ENCODE measurements at places on chromosomes 12 and 14.

- DNase-seq = no peak
These were observed 9.5 kb upstream of the PGF start for GRCh38 chr14:74964787-74965485.

DNA sequence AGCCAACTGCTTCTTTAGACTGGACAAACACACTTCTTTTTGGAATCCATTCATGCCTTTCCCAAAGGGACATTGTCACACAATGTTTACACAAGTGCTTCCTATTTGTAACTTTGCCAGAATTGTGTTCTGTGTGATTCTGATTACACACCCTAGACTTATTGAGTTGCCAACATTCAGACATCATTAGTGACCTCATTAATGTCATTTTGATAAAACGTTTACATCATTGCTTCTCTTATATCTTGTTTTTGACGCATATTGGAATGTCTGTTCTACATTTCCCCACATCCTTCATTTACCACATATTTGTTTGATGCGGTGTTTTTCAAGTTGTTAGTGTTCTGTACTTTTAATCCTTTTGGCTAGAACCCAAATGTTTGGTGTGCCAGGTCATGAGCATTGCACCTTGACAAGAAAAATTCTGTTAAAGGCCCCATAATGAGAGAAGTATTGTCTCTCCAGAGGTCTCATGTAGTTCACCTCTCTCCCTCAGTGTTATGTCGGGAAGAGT lies 305.5 kb downstream of the AEBP2 start:
- DNase-seq = no peak

GRCh38 chr14:64915797-64916196 lies 1.5 kb downstream of the CHURC1 start:
- DNase-seq = no peak

DNA sequence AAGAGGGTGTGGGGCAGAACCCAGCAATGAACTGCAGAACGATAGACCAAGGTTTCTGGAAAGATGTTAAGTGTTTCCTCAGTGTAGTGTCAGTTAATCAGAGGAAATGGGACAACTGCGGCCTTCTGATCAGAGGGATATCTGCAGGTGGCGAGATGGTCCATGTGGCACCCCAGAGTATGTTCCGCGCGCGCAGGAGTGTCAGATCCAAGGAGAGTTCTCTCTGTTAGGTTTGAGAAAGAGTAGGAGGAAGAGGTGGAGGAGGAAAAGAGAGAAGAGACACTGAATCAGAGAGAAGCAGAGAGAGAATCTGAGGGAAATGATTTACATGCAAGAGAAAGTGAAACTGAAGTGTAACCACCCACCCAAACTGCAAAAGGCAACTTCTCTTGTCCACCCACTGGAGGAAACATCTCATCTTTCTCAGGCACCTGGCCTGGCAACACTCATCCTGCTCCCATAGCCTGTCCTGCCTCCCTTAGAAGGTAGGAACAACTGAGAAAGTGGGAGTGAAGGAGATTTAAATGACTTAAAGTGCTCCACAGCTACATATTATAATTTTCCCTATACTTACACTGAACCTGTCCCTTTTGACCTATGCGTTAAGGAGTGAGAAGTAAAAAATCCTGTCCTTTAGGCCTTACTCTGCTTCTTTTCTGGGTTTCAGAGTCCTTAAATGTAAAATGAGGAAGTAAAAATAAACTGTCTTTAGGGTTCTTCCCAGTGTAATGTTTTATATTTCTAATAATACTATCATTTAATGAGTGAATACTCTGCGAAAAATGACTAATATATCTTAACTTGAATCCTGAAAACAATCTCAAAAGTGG lies 6.8 kb upstream of the TESPA1 start:
- DNase-seq = no peak

DNA sequence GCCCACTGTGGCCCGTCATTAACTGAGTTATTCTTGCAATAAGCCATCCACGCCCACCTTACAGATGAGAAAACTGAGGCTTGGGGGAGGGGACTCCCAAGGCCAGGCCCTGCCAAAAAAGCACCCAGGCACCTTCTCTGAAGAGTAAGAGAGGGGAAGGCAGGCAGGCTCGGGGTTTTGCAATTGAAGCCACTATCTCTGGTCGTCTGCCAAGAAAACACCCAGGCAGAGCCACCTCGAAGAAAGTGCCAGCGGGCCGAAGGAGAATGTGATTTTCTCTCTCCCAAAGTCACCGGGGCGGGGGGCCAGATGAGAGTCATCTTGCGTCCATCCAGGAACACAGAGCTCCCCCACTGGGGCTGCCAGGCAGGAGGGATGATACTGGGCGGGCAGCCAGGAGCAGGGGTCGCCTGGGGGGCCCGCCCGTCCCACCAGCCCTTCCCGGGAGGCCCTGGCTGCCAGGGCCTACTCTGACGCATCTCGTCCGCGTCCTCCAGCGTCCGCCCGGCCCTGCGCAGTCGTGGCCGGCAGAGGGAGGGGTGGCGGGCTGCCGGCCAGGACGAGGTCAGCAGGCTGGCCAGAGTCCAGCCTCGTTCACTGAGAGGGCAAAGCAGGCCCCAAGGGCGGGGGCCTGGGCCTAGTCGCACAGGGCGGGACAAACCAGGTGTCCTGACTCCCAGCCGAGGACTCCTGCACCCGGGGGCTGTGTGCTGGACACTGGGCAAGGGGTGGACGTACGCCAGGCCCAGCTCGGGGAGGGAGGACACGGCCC lies 74.3 kb downstream of the RFLNA start:
- DNase-seq = no peak

DNA sequence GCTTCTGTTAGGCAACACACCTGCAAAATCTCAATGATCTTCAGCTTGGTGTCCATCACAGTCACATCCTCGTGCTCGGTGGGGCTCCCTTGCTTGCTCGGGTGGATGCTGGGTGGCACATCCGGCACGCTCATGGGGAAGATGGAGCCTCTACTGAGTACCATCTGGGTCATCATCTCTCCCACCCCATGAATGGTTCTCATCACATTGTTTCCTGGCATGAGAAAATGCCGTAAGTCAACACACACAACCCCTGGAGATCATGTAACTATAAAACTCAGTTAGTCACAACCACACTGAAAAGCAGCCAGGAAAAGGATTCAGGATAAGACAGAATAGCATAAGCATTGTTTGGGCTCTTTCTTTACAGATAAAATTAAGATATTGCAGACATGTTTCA lies 201.1 kb downstream of the ITPR2 start:
- DNase-seq = no peak

GRCh38 chr12:124386059-124386458 lies 91.2 kb downstream of the RFLNA start:
- DNase-seq = no peak

GRCh38 chr14:70791971-70792370 lies 17.3 kb downstream of the MAP3K9 start:
- no peak for DNase-seq
